ENCODE measurements at places on chromosomes 11 and 22.

DNA sequence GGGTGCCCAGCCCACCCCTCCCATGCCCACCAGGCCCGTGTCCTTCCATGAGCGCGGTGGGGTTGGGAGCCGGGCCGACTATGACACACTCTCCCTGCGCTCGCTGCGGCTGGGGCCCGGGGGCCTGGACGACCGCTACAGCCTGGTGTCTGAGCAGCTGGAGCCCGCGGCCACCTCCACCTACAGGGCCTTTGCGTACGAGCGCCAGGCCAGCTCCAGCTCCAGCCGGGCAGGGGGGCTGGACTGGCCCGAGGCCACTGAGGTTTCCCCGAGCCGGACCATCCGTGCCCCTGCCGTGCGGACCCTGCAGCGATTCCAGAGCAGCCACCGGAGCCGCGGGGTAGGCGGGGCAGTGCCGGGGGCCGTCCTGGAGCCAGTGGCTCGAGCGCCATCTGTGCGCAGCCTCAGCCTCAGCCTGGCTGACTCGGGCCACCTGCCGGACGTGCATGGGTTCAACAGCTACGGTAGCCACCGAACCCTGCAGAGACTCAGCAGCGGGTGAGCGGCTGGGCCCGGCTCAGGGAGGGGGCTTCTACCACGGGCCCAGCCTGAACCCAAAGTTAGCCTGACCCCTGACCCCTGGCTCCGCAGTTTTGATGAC is 3.0 kb downstream of the PKP3 start:
- no peak for DNase-seq

DNA sequence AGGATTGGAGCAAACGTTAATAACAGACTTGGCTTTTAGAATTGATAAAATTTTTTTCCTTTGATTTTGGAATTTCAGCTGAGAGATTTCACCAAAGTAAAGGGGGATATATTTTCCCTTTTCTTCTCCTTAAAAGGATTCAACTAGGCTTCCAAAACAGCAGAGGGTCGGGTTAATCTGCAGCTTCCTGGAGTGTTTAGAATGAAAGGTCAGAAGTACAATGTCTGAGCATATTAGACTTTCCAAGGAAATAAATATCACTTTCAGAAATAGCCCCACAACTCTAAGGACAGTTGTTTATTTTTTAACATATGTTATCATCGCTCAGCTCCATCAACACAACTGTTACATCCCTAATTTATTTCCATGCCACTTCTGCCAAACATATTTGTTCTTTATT is 1532.9 kb upstream of the RAG2 start:
- no peak for DNase-seq

DNA sequence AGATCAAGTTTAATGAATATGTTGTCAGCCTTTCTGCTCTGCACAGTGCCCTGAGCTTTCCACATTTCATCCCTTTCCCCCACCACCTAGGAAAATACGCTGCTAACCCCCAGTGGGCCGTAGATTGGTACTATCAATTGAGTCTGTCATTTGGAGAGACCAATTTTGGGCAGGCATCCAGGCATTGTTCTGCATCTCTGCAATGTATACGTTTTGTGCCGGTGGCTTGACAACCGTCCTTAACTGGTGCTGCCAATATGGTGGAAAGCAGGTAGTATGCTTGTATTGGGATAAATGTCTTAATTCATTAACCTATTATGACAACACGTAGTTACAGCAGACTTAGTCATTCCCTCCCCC is 1.3 kb downstream of the ELMOD1 start:
- DNase-seq: no peak

- DNase-seq: no peak
Observed at GRCh38 chr22:44023404-44024287, 456 bp upstream of the PARVB start.

DNA sequence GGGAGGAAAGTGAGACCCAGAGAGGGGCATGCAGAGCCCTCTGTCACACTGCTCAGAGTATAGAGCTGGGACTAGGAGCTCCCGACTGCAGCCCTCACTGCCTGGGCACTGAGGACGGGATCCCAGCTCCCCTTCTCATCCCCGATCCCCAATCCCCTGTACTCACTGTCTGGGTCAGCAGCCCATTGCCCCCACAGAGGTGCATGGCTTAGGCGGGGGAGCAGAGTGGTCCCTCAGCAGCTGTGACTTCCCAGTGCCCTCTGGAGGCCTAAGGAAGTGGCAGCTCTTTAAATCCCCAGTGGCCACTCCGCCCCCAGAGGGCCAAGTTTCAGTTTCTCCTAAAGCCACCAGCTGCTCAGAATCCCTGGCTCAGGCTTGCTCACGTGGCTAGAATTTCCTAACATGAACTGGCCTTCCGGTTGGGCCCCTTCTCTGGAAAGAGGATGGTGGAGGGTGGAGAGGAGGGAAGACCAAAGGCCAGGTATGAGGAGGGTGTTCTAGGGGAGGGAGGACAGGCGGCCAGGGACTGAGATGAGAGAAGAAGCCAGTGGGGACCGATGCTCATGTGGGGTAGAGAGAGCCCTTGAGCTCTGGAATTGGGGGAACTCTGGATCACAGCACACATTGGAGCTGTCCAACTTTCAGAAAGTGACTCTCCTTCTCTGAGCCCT is at the start of gene BATF2:
Gene BATF2, minus strand, starts transcription at position 262 of the 671 bp plus-strand sequence. Its CDS starts 57 bp downstream, at position 205.
- peak; percentile 21 for DNase-seq

DNA sequence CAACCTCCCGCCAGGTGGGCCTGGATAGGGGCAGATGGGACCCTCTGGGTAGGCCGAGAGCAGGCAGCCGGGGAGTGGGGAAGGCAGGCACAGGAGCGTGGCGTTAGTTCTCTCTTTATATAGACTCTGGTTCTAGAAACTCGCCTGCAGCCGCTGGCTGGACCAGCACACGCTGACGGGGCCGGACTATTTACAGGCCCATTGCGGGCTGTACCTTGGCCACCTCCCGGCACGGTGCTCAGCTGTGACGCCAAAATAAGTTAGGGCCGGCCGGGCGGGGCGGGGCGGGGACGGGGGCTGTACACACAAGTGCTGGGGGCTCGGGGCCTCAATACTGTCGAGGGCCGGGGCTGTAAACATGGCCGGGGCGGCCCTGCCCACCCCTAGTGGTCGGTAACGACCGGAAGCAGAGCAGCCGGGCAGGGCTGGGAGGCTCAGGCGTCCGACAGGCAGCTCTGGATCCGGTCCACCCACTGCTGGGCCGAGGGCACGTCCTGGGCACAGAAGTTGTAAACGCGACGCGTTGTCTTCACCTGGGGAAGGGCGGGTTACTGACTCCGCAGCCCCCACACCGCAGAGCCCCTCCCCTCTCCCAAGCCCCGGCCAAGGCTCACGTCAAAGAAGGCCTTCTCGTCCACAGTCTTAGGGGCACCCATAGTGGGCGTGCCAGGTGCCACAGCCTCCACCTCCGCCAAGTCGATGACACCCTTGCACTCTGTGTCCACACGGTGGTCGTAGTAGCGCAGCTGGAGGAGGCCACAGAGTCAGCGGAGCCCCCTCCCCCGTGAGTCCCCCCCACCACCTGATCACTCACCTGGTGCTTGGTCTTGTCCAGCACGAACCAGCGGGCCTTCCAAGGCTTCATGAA is 27.9 kb downstream of the SBF1 start:
- DNase-seq: no peak

DNA sequence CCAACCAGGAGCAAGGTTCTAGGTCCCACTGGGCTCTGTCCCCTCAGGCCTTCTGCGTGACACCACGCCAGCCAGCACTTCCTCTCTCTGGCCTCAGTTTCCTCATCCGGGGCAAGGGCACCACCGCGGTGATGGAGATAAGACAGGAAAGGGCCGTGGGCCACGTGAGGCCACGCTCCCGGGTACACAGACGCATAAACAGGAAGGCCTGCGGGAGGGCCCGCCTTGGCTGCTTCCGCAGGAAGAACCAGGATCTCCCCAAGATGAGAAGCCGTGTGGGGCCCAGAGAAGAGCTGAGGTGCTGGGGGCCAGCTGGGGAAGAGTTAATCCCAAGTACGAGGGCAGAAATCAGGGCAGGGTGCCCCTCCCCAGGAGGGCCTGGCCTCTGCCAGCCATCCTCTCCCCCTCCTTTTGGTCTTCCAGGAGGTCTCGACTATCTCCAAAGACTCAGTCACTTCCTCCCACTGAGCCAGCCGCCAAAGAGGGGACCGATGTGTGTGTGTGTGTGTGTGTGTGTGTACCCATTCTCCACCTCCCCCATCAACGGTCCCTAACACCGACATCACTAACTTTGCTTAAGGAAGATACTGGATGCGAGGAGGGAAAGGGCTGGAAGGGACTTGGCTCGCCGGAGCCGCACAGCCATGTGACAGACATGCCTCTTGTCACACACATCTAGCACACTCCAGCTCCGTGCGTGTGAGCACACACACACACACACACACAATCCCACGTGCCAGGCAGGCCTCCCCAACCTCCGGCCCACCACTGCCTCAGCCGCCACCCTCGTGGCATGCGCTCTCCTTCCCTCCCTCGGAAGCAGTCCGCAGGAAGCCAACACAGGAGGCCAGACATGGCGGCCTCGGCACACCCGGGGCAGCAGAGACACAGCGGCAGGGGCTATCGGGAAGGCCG is 1.4 kb downstream of the MFNG start:
- DNase-seq: peak; percentile 48

DNA sequence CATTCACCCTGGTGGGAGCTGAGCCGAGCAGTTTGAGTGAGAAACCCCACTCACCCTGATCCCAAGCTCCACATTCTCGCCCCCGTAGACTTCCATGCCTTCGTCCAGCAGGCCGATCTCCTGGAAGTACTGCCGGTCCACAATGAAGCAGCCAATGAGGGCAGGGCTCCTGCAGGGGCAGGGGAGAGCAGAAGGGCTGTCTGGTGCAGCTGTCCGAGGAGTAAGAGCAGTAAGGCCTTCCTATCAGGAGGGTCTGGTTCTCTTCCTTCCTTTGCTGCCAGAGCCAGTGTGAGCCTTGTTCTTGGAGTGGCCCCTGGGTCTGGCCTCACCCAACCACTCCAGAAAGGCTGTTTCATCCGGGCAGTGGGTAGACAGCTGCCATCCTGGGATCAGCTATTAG is 19.4 kb upstream of the CSNK2A3 start:
- no peak for DNase-seq

DNA sequence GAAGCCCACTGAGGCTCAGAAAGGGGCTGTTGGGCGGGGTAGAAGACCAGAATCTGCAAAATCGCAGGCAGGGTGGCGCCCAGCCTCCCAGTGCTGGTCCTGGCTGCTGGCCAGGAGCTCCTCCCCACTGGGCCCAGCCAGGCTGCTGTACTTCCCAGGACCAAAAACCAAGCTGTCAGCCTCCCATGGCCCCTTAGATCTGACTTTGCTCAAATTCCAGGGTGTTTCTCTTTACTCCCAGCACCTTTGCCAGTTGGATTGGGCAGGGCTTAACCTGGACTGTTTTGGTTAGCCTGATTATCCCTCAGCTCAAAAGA is 44.2 kb upstream of the WEE1 start:
- no peak for DNase-seq

GRCh38 chr11:81365496-81365895 is 1368.2 kb downstream of the FAM181B start:
- DNase-seq: no peak

DNA sequence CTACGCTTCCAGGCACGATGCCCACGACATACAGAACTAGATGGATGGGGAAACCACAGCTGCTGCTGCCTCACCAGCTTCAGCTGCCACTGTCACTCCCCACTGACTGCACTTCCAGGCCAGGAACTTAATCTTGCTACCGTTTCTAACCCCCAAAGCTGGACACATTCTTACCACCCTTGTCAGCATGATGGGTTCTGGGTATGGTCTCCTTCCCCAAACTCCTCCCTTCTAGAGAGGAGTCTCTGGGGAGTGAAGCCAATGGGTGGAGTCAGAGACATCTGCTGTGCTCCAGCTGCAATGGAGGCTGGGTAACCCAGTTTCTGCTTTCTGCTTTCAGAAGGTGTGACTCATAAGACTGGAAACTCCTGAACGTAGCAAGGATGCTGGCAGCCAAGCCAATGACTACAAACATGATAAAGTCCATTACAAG is 87.0 kb upstream of the THY1 start:
- DNase-seq: no peak

GRCh38 chr22:20446383-20446970 is 8.9 kb upstream of the SCARF2 start:
- no peak for DNase-seq

DNA sequence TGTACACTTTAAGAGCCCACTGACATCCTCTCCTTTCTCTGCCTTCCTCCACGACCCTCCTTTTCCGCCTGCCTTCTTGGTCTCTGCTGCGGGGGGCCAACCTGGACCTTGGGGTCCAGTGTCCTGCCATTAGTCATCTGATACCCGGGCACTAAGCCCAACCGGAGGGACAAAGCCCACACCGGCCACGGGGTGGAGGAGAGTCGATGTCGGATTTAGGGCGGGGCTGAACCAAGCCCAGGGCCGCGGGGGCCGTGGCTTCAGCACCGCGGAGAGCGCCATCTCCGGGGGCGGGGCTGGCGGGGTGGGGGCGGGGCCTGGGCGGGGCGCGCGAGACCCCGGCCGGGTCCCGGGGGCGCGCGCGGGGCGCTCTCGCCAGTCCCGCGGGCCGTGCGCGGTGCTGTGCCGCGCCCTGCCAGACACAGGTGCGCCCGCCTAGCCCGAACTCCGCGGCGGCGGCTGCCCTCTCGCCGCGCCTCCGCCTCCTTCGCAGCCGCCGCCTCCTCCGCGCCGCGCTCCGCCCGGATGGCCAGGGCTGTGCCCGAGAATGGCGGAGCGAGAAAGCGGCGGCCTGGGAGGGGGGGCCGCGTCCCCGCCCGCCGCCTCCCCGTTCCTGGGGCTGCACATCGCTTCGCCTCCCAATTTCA is at the start of gene MAPK8IP1:
Gene MAPK8IP1, plus strand, starts transcription at position 378 of the 647 bp plus-strand sequence. Its CDS starts 170 bp downstream, at position 548.
- DNase-seq: peak; percentile 32

DNA sequence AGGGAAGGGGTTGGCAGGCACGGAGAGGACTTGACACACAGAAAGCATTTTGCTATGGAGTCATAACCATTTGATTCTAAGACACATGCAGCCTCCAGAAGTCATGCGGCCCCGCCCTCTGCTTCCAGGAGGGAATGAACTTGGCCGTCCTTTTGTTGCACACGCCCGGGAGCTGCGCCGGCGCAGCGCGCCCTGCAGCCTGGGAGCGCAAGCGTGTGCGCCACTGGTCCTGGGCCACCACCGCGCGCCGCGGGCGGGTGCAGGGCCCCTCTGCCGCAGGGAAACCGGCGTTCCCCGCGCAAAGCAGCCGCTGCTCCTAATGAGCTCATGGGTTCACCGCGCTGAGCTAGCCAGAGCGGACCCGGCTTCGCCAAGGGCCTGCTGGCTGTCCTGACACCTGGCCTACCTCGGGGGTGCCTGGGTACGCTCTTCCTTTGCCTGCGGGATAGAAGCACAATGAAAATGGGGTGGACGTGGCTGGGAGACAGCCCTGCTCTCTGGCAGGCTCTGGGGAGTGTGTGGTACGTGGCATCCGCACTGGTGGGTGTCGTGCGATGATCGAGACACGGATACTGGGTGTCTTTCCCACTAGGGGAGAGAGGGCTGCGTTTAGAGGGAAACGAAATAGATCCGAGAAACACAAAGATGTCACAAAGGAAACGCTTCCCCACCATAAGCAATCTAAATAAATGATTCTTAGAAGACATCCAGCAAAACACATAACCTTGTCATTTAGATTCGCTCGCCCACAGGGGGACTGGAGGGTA is 669 bp downstream of the MICAL3 start:
- peak; percentile 37 for DNase-seq

GRCh38 chr22:34879001-34879400 is 187.0 kb upstream of the ISX start:
- no peak for DNase-seq

- DNase-seq: no peak
Observed at GRCh38 chr11:125980436-125980835, 34.6 kb downstream of the VSIG10L2 start.

- no peak for DNase-seq
Observed at GRCh38 chr11:70756756-70757155, 358.4 kb downstream of the CTTN start.
